ENCODE measurements at places on chromosomes 3 and 15. TPM values are rescaled to one million over a fixed set of nuclear protein-coding genes. Genes with fewer than 3 reads are reported as not detected.

DNA sequence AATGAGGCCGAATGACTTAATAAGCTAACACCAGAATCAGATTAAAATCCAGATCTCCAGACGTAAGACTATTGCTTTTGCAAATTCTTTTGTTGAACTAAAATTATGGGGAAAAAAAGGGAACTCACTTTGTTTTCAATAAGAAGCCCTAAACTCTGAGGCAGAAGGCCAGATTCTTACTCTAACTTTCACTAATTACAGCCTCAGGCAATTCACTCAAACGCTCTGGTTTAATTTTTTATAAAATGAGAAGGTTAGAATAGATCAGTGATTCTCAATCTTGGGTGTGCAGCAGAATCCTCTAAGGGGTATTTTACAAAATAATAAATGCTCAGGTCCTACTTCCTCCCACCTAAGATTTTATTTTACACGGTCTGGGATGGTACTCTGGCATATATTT lies 38.1 kb downstream of the C3orf70 start:
- no peak for DNase-seq

DNA sequence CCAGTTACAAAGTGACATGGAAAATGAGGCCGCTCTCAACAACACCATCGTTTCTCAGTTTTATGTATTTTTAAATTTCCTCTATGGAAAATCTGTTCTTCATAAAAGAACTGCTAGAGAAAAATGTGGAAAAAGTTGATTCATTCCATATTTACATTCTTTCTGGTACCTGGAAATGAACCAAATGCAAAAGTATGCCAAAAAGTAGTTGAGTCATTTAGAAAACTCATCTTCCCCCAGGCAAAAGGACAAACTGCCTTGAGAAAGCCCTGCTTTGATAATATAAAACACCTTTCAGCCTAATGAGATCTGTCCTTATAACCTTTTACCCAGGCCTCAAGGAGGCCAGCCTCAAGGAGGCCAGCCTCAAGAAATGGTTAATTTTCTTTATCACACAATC lies 283.0 kb upstream of the VEPH1 start:
- DNase-seq: no peak

Gene SERINC4
- total RNA-seq: not detected

- DNase-seq: no peak
Measured at GRCh38 chr3:69318410-69318809, 67.5 kb downstream of the FRMD4B start.

GRCh38 chr3:144692488-144692887 lies 720.9 kb downstream of the DIPK2A start:
- DNase-seq: no peak

Gene PPP1R14D
- not detected for total RNA-seq

- DNase-seq: no peak
Measured at GRCh38 chr3:119338754-119339153, 44.6 kb downstream of the ARHGAP31 start.

DNA sequence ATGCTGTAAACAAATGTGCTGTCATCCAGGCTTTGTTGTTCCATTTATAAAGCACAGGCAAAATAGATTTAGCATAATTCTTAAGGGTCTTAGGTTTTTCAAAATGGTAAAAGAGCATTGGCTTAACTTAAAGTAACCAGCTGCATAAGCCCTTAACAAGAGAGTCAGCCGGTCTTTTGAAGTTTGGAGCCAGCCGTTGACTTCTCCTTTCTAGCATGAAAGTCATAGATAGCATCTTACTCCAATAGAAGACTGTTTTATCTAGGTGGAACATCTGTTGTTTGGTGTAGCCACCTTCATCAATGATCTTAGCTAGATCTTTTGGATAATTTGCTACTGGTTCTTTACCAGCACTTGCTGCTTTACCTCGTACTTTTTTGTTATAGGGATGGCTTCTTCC lies 297.5 kb upstream of the DCBLD2 start:
- DNase-seq: no peak

All from neural progenitor cell (in vitro differentiated cells).